ENCODE measurements at places on chromosomes 12 and 14.

DNA sequence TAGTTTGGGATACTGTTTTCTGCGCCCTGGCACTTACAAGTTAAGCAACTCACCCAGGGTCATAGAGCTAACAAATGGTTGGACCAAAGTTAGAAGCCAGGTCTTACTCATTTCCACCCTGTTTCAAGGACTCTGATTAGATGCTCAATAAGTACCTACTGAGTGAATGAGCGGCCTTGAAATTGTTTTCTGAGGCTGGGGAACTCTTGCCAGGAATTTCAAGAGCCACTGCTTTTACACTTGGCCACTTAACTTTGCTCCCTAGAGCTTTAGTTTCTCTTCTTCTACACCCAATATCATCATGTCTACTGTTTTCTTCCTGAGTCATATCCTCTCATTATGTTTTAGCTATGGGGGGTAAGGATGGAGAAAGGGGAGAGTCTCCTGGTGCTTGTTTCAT lies 431.6 kb downstream of the ZFP36L1 start:
- no peak for DNase-seq

DNA sequence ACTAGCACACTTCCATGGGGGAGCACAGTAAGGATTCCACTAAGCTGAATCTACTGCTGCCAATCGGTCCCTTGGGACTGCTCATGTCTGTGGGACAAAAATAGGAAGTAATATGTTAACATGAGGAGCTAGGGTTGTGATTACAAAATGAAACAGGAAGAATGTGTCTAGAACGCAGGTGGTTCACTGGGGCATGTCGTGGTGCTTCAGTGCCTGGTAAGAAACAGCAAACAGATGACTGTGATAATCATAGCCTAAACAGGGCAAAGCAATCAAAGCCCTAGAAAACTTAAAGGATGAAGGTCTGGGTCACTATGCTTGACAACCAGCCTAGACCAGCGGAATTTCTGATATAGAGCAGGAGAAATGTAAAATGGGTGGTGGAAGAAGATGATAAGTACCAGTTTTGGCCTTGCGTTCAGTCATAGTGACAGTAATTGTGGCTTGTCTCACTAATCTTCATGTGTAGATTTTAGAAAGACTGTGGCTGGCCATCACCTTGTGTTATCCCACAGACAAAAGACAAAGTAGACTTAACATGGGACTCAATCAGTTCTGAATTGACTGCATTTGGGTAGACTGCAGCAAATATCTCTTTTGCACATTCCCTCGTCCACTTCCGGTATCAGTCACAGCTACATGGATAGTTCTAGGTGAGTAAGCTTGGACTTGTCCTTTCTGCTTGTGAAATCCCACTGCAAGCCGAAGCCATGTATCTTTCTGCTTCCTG lies 51.4 kb downstream of the WASHC3 start:
- no peak for DNase-seq

DNA sequence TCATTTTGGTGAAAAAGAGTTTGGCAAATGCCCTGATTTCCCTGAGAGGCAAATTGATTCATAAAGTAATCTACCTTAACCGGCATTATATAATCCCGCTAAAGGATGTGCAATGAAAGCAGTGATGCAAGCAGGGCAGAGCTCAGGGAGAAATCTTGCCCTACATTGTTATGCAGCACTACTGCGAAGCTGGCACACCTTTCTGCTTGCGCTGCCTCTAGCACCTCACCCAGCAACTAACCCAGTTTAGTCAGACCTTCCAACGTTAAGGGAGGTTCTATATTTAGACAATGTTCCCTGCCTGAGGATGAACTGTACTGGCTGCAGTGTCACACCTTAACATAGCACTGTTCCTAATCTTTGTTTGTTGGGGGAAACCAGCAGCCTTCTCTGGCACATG lies 60.8 kb upstream of the CCDC196 start:
- no peak for DNase-seq

GRCh38 chr12:125083072-125083471 lies 17.8 kb downstream of the AACS start:
- no peak for DNase-seq

DNA sequence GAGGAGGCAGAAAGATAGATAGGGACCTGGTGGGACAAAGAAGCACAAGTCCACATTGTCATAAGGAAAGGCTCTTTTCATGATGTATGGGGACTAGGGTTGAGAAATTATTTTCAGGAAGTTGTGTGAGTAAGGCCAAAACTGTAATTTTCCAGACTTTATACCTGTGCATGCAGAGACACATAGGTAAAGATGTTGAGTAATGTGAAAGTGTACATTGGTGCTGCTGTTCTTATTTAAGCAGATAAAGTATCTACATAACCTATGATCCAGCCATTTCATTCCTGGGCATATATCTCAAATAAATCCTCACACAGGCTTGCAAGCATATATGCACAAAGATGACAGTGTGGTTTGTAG lies 332.2 kb downstream of the DUSP6 start:
- no peak for DNase-seq

DNA sequence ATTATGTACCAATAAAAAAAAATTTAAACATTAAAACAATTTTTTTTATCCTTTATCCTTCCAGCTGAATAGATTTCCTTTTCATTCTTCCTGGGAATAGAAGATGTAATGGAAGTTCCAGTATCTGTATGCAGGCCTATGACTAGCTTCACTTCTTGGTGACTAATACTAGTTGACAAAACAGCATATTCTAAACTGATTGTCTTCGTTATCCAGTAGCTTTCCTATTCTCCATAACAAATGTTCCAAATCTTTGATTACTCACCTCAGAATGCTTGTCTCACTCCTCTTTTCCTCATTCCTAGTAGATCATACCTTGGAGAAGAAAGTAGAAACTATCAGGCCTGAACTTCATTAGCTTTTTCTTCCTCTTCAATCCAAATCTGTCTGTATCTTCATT lies 70.7 kb downstream of the PLEKHA5 start:
- no peak for DNase-seq

- no peak for DNase-seq
Observed at GRCh38 chr14:30267141-30267540, 291.8 kb upstream of the G2E3 start.

GRCh38 chr12:109218996-109219395 lies 90.1 kb downstream of the FOXN4 start:
- DNase-seq = no peak

DNA sequence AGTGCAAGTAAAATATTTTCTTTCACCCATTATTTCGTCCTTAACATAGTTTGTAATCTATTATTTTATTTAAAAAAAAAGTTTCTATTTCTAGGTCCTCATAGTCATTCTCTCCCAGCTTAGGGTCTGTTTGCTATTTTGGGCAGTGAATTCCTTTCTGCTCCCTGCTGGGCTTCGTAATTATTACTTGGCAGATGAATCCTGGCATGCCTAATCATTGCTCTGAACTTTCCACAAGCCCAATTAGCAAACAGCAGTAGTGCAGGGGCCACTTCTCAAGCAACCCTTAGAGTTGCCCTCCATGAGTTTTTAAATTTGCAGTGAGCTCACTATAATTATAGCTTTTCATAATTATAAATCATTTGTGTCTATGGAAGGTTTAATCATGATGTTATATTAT lies 1378.3 kb upstream of the SEL1L start:
- no peak for DNase-seq

GRCh38 chr12:98973395-98973794 lies 328.3 kb downstream of the APAF1 start:
- peak; percentile 21 for DNase-seq

DNA sequence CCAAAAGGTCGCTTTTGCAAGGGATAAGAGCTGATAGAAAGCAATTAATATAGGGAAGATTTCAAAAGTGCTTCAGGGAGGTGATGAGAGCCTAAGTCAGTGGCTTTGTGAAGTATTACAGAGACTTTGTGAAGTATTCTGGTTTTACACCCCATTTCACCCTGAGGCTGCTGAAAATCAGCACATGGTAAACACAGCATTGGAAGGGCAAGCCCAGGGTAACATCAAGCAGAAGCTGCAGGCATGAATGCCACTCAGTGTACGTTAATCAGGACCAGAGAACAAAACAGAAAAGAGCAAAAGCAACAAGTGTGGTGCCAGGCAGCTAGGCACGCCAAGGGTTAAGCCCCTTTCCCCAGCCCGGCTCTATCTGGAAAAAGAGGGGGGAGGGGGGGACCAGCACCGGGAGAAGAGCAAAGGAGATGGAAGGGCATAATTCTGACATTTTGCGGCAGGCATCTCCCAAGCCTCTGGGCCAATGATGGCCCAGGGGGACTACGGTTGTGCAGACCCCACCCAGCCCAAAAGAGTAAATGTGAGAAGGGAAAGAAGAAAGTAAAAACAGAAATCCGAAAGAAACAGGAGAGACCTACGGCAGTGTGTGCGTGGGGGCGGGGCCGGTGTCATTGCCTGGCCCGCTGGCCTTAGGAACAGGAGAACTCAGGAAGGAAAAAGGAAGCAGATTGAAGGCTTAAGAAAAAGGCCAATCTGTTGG lies 58.9 kb downstream of the DHRS2 start:
- DNase-seq = peak; percentile 35

DNA sequence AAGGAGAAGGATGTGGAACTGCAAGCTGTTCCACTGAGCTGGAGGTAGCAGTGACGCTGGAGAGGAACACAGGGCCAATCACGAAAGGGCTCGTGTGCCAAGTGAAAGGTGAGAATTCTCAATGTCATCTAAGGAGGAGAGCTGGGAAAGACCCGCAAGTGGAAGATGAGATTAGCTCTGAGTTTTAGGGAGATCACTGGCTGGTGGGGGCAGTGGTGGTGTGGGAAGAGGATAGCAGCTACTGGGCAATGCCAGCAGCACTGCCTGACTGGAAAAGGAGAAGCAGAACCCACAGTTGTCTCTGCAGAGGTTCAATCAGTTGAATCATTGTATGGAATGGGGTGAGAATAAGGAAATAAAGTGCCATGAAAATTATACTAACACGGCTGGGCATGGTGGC lies 27.8 kb downstream of the SLC25A47 start:
- DNase-seq = no peak

GRCh38 chr12:18206198-18206597 lies 55.1 kb upstream of the PIK3C2G start:
- no peak for DNase-seq

GRCh38 chr12:25713264-25713663 lies 160.2 kb upstream of the LMNTD1 start:
- no peak for DNase-seq

DNA sequence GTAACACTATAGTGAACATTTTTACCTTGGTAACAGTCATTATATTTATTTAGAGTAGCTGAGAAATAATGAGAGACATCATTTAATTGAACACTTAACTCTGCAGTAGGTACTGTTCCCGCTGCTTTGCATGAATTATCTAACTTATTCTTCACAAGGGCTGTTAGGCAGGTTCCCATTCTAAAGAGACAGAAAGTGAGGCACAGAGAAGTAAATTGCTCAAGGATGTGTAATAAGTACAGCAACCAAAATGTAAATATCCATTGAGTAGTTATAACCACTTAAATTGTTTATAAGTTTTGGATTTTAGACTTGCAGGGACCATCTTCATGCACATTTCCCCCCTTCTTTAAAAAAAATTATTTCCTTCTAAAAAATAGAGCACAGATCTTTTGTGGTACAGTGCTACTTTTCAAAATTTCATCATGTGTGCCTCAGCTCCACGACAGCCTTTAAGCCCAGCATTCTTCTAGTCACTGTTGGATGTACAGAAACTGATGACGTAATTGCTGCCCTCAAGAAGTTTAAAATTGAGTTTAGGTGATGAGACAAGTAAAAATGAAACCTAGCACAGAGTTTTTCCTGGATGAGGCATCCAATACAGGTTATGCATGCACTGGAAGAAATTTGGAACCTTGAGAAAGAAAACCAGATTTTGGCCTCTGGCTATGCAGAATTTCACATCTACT lies 6.0 kb upstream of the MANSC4 start:
- DNase-seq = no peak

DNA sequence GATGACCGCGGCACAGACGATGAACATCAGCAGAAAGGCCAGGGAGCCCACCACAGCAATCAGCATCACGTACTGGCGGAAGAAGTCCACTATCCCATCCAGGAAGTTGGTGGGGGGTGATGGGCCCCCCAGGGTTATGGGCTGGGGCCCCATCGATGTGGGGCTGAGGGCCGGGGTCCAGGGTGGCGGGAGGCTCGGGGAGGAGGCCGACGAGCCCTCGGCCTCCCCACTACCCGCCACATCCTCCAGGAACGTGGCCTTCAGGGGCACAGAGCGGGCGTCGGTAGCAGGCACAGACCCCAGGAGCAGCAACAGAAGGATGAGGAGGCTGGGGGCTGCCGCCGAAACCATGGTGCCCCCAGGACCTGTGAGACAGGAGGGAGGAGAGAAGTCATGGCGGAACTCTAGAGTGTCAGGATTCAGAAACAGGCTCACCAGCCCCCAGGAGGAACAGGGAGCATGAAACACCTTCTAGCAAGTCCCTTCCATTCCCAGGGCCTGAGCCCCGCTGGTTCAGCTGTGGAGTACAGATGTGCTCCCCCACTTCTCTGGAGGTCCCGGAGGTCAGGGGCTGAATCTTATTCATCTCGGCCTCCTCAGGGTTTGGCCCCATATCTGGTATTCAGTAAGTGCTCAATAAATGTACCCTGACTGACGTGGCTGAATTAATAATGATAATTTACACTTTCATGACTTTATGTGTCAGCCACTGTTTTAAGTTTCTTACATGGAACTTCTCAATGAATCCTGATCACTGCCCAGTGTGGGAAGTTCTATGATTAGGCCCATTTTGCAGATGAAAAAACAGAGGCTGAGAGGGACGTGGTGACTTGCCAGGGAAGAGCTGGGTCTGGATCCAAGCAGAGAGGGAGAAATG lies 5.6 kb downstream of the TMEM119 start:
- no peak for DNase-seq

- DNase-seq = no peak
Observed at GRCh38 chr12:53944209-53944608, 5.6 kb downstream of the HOXC13 start.

GRCh38 chr14:93027810-93028723 lies 87.7 kb downstream of the ITPK1 start:
- no peak for DNase-seq

GRCh38 chr12:34291001-34291400 lies 268.7 kb downstream of the ALG10 start:
- no peak for DNase-seq

DNA sequence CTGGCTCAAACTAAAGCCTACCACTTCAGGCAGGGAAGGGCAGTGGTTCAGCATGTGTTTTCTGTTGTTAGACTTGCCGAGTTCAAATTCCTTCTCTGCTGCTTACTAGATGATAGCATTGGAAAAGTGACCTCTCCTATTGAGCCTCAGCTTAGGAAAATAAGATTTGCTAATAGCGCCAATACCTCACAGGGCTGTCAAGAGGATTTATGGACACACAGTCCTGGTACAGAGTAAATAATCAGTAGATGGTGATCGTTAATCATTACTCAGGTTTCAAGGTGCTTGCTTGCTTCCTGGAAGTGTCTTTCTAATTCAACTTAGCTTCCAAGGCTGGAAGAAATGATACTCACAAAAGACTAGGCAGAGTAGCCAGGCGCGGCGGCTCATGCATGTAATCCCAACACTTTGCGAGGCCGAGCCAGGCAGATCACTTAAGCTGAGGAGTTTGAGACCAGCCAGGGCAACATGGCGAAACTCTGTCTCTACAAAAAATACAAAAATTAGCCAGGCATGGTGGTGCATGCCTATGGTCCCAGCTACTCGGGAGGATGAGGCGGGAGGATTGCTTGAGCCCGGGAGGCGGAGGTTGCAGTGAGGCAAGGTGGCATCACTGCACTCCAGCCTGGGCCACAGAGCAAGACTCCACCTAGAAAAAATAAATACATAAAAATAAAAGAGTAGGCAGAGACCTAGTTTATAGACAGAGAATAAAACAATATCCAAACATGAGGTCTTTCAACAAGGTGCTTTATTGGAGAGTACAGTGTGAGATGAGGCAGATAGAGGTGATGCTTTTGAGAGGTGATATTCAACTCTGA lies 6.0 kb downstream of the PLA2G1B start:
- no peak for DNase-seq
